Naive thymus-derived CD8-positive, alpha-beta T cell (primary cell): ENCODE measurements at places on chromosomes 12 and 14. TPM values are rescaled to one million over a fixed set of nuclear protein-coding genes. Genes with fewer than 3 reads are reported as not detected.
A peak's percentile ranks its signal among the peaks of the same experiment; 100 is the strongest.

DNA sequence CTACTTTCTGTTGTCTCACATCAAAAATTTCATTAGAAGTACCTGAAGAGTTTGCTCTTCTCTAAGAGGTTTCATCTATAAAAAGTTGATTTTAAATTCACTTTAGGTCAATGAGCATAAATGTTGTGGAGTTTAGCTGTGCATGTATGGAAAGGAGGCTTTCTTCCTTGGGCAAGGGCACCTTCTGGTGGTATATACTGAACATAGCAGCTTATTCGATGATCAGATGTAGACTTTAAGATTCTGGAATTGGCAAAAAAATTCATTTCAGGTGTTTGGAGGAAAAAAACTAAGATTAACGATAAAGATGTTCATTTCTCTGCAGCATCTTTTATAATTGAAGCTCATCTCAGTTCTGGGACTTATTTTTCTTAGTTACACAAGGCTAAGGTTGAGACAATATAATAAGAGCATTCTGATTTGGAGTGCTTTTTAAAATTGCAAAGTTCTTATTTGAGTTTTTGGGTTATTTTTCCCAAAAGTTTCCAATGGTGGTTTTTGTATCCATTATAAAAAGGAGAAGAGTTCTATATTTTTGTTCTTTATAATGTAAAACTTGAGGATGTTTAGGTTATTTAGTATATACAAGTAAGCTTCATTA lies 46.8 kb downstream of the TMEM117 start:
- peak; percentile 27 for DNase-seq

- DNase-seq, result no peak
Measured at GRCh38 chr12:56661560-56661959, 15.8 kb upstream of the ATP5F1B start.

Gene TSHR
- not detected for total RNA-seq

Gene LPAR5
- 18.9 TPM for total RNA-seq

- no peak for DNase-seq
Measured at GRCh38 chr12:24240707-24241106, 291.2 kb upstream of the SOX5 start.

Gene TDRD9
- total RNA-seq, result 0.22 TPM

DNA sequence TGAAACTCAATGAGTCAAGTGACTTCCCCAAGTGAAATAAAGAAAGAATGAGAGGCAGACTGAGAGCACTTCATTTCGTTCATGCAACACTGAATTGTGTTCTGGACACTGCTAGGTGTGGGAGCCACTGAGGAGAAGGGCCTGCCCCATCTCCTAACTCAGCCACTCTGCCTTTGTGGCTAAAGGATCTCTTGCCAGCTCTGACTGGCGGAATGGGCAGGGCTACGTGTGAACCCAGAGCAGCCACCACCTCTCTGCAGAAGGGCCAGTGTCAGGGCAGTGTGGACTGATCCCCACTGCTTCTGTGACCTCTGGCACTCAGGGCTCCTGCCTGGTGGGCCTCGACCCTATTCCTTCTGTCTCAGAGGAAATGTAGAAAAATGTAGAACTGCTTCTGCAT lies 46.5 kb upstream of the GZMB start:
- no peak for DNase-seq

GRCh38 chr12:29228474-29229157 lies 79.5 kb downstream of the FAR2 start:
- DNase-seq, result no peak

- no peak for DNase-seq
Measured at GRCh38 chr14:33655421-33655820, 295.5 kb downstream of the EGLN3 start.

GRCh38 chr12:1466481-1467154 lies 127.8 kb downstream of the FBXL14 start:
- no peak for DNase-seq

GRCh38 chr14:98822917-98823316 lies 449.1 kb downstream of the BCL11B start:
- DNase-seq, result no peak

Gene MYO1H
- not detected for total RNA-seq

Gene STAT2
- 161 TPM for total RNA-seq

Gene ARHGEF25
- total RNA-seq, result 0.27 TPM

DNA sequence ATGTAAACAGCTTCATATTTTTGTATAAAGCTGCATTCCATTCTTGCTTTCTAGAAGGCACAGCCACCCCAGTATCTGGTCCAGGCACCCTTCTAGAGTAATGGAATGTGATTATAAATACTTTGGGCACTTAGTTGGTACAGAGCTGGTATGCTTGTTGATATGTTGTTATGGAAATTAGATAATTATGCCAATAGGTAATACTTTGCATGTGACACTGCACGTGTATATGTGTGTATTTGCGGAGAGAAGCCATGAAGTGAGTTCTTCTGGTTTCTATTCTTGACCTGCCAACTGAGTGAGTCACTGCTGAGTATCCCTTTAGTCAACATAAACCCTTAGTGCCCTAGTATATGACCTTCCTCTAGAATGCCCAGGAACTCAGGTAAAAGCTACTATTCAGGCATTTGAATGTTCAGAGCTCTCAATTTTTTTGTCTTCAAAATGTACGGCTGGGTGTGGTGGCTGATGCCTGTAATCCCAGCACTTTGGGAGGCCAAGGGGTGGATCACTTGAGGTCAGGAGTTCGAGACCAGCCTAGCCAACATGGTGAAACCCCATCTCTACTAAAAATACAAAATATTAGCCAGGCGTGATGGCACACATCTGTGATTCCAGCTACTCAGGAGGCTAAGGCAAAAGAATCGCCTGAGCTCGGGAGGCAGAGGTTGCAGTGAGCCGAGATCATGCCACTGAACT lies 6.2 kb upstream of the TCP11L2 start:
- DNase-seq, result no peak

- no peak for DNase-seq
Measured at GRCh38 chr12:29350080-29350479, 30.9 kb downstream of the ERGIC2 start.

Gene CDKN3
- 1.1 TPM for total RNA-seq

DNA sequence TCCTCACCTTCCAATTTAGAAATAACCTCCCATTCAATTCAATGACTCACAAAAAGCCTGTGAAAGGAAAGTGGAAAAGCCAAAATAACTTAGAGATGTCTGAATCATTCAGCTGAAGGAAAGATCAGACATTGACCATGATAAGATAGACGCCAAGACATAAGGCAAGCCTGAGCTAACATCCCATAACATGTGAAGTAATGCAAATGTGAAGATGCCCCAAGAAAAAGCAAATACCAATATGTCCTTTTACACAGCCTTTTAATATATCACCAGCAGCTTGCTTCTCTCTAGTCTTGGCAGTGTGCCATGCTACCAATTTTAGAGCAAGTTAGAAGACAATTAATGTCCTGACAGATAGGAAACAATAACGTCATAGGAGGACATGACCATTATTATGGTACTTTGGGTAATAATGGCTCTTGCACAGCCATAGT lies 2.4 kb upstream of the NUMB start:
- no peak for DNase-seq

Gene DLGAP5
- total RNA-seq, result not detected

Gene SCNN1A
- total RNA-seq, result 4.7 TPM

GRCh38 chr12:124086299-124086898 lies 113.4 kb downstream of the ZNF664 start:
- no peak for DNase-seq

- DNase-seq, result no peak
Measured at GRCh38 chr12:109202770-109203169, 86.4 kb downstream of the ACACB start.

DNA sequence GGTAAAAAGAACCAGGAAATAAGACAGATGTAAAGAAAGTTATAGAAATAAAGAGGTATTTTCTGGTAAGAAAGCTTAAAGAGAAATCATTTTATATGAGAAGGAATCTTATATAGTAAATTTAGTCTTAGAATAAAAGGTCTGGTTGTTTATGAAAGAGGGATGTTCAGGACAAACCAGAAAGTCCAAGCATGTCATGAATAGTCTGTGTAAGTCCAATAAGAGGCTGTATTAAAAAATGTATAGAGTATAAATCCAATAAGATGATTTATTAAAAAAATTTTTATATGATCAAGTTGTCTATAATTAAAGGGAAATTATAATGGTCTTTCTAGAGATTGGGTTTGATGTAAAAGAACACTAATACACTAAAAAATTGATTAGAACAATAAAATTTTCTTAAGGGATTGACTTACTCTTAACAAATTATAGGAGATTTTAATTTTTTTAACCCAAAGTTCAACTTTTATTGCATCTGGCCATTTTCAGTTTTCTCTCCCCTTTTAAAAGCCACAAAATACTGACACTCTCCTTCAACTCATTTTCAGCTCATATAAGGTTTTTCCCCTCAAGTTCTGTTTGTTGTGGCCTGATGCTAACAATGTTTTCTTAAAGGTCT lies 35.1 kb downstream of the ST8SIA1 start:
- DNase-seq, result no peak

Gene NEUROD4
- total RNA-seq, result not detected

DNA sequence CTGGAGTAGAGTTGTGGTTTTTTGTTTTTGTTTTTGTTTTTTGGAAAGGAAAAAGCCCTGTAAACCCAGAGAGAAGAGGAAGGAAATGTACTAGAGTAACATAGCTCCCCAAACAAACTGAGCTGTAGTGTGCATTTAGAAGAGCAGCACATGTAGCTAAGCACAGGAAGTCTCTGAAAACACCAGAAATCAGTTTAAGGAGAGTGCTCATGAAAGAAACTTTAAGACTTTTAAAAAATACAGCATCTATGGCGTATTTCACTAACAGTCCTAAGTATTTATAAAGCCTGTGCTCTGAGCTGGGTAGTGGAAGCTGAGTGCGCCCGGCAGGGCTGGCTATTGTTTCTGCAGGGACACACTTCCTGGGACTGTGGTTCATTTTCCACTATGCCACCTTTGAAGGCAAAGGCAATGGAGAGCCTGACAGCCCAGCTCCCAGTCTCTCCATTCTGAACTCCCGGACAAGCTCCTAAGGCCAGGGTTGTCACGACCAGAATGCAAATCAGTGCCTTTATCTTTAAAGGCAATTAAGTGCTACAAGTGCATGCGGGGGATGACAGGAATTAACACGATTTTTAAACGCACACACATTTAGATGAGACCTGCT lies 45.4 kb downstream of the NIN start:
- DNase-seq, result no peak

- DNase-seq, result no peak
Measured at GRCh38 chr14:53525608-53526007, 372.5 kb upstream of the DDHD1 start.

- no peak for DNase-seq
Measured at GRCh38 chr12:49698619-49699545, 8.3 kb downstream of the FMNL3 start.

GRCh38 chr12:6957151-6957701 lies 6.1 kb downstream of the PTPN6 start:
- no peak for DNase-seq

Gene TAS2R7
- total RNA-seq, result not detected

DNA sequence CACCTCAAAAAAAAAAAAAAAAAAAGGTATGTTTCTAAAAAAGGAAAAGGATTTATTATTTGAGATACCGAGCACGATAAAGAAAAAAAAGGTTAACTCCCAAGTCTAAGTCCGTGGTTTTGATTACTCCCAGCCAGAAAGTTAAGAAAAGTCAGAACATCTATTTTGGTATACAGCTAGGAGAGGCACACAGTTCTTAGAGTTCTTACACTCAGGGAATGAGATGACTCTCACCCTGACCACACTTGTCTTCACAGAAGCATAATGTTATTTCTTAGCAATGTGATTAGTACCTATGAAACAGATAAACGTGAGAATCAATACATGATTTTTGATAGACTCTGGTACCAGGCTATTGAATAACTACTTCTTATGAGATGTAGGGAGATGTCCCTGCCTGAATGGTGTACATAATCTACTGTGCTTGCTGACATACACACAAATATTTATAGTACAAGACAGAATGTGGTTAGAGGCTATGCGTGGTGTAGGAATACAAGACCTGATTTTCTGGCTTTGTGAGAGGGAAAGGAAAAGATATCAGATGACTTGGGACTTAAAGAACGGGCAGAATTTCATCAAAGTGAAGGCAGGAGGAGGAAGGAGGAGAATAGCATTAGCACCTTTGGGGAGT lies 31.6 kb downstream of the LIMA1 start:
- no peak for DNase-seq

DNA sequence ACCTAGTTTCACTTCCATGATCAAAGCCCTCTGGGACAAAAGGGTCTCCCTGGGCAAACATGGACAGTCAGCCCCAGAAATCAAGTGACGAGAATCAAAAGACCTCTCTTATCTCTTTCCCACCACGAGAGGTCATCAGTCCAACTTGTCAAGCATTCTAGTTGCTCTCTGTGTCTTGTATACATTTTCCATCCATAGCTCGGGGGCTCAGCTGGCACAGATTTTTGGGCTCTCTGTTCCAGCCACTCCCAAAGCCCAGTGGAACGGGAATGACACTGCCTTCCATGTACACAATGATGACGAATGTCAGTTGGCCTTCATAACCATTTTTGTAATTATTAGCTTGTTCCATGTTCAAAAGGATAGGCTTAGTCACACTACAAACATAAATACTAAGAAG lies 29.7 kb downstream of the NOS1 start:
- no peak for DNase-seq

DNA sequence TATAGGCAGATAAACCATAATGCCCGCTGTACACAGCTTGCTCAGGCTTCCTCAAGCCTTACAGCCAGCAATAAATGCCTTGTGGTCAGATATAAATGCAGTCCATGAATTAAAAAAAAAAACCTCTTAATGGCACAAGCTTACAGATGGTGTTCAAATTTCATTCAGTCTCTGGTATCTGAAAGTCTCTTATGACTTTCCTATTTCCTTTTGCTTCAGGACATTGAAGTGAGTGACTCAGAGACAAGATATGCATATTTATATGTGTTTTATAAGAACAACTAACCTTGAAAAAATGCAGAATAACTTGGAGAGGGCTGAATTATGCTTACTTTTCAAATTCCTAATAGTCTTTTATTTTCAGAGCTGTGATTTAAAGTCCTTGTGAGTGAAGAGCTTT lies 426.9 kb upstream of the MIS18BP1 start:
- no peak for DNase-seq

DNA sequence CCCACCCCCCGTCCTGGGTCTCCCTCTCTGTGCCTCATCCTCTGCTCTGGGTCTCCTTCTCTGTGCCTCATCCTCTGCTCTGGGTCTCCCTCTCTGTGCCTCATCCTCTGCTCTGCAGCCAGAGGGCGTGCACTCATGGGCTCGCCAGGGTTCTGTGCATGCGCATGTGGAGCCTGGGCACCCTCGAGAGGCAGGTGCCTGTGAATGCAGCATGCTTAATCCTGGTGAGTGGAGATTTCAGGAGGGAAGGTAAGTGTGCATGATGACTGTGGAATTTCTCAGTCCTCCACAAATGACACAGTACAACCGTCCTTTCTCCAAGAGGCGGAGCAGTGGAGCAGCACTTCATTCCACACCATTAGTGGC lies 65.2 kb downstream of the EP400 start:
- no peak for DNase-seq
